IPS DF 6.9 (cell line): ENCODE measurements at places on chromosomes 3 and 15.
A peak's percentile ranks its signal among the peaks of the same experiment; 100 is the strongest.

DNA sequence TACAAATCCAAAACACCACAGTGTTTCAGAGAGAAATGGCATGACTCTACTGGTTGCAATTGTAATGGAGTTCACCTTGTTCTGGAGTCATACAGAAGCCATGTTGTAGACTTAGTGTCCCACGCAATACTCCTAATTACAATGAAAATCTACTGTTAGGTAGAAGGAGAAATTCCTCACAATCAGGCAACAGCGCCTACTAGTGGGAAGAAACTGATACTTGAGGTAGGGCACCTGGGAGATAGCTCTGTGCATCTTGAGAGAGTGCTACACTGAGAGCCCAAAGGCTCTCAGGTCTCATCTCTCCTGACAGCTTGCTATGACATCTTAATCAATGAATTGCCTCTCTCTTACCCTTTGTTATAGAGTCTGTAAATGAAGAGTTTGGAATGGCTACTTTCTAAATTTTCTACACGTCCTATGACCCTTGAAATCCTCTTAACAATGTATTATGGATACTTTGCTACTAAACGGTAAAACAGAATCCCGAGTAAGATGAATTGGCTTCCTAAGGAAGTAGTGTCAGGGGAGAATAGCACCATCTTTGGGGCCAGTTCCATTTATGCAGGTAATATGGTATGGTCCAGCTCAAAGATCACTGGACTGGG lies 422.7 kb upstream of the TPRG1 start:
- peak; percentile 50 for DNase-seq

GRCh38 chr3:60841355-60841754 lies 409.9 kb downstream of the FHIT start:
- no peak for DNase-seq

DNA sequence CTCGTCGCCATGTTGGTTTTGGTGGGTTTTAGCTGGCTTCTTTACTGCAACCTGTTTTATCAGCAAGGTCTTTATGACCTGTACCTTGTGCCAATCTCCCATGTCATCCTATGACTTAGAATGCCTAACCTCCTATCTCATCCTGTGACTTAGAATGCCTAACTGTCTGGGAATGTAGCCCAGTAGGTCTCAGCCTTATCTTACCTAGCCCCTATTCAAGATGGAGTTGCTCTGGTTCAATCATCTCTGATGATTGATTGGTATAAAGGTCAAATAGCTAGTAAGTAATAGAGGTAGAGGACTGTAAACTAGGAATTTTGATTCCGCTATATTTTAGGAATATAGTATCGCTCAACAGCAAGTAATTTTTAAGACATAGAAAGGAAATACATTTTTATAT lies 1.3 kb upstream of the ACKR2 start:
- no peak for DNase-seq

GRCh38 chr3:64341296-64341695 lies 116.0 kb upstream of the PRICKLE2 start:
- no peak for DNase-seq

DNA sequence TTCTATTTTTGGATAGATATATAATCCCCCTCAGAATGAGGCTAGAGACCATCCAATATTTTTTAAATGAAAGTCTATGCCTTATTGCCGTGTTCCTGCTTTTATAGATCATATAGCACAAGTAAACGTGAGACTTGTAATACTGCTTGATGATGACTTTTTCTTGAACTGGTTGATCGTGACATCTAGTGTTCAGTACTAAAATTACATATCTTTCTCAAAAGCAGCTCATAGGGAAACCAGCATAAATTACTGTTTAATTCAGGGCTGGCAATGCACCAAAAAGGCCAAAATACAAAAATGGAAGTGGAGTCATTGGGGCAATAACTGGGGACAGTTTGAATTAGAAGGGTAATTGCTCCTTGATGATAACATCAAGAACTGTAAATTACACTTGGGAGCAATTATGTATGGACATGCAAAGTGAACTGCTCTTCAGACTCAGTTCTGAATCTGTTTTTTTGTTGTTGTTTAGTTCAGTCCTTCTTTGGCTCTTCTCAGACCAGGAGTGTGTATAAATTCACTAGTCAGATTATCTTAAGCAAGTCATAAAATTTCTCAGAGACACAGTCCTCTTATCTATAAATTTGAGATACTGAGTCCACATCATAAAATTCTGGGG lies 325.3 kb downstream of the THSD4 start:
- DNase-seq, result no peak

DNA sequence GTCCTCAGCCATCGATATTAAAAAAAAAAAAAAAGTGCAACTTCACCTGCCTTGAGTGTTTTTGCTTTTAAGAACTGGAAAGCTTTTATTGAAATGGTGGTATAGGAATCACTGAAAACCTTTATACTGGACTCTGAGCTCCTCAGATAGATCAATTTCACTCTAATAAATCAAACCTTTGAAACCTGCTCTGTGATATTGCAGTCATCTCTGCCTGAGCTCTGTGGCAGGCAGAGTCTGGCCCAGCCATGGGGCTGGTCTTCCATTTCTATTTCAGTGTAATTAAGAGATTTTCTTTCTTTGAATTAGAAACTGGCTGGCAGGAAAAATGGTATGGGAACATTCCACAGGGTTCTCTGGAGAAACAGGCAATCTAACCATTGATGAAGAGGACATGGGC lies 762.5 kb downstream of the AGBL1 start:
- no peak for DNase-seq

DNA sequence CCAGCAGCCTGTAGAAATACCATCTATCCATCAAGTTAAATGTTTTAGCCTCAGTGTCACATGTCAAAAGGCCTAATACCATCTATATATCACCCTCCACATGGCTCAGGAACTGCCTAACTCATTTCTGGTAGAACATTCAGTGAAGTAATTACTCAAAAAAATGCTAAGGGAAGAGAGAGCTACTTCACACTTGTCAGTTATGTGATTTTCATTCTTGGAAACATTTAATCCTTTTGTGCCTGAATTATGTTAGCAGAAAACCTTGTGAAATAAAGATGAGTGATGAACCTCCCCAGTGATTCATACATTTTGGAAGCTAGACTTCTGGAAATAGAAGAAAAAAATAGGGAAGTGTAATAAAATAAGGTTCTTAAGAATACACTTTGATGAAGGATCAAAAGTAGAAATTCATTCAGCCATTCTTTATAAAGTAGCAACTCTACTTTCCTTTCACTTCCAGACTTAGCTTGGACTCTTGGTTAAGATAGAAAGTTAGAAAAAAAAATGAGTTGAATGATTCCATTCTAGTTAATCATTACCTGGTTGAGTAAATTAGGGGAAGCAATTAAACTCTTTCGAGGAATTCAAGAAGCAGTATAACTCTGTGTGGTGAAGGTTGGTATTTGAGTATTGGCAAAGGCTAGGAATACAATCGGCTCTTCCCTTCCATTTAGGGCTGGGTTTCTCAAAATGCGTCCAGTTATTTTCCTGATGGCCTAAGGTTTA lies 3.6 kb downstream of the OTOL1 start:
- DNase-seq, result no peak

GRCh38 chr3:79477242-79477641 lies 290.6 kb downstream of the ROBO1 start:
- no peak for DNase-seq

- no peak for DNase-seq
Observed at GRCh38 chr15:98728082-98728810, 79.9 kb downstream of the IGF1R start.

- DNase-seq, result no peak
Observed at GRCh38 chr15:94587113-94587512, 355.8 kb downstream of the MCTP2 start.

DNA sequence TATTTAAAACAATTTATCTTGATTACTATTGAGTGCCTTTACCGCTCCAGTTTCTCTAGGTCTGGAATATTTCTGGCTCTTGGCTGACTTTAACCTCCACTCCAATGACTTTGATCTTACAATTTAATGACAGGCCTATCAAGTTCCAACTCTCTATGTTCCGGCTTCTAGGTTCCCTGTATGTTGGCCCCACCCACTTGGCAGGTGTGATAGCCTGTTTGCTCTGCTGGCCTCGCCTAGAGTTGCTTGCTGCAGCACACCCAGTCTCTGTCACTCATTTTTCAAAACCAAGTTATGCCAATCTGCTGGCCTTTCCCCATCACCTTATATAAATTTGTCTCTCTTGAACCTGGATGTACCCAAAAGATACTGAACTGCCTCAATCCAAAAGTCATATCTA lies 428.0 kb downstream of the ROBO1 start:
- no peak for DNase-seq

DNA sequence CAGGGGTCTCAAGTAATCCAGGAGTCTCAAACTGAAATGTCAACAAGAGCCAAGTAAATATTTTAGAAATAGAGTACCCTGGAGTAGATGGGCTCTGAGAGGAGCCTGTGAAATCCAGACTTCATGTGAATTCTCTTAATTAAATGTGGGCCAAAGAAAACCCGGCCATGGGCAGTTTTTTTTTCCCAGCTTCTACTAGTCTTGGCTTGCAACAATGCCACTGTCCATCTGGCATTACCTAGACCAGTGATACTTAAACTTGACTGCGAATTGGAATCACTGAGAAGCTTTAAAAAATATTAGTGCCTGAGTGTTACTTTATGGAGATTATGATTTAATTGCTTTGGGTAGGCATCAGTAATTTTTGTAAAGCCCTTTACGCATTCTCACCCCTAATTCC lies 66.4 kb upstream of the GOLGA6B start:
- no peak for DNase-seq

GRCh38 chr3:11482021-11482420 lies 161.7 kb downstream of the VGLL4 start:
- DNase-seq, result no peak

GRCh38 chr15:65630760-65631159 lies 9.0 kb downstream of the SLC24A1 start:
- no peak for DNase-seq

- no peak for DNase-seq
Observed at GRCh38 chr15:55630858-55631257, 42.7 kb upstream of the PYGO1 start.

DNA sequence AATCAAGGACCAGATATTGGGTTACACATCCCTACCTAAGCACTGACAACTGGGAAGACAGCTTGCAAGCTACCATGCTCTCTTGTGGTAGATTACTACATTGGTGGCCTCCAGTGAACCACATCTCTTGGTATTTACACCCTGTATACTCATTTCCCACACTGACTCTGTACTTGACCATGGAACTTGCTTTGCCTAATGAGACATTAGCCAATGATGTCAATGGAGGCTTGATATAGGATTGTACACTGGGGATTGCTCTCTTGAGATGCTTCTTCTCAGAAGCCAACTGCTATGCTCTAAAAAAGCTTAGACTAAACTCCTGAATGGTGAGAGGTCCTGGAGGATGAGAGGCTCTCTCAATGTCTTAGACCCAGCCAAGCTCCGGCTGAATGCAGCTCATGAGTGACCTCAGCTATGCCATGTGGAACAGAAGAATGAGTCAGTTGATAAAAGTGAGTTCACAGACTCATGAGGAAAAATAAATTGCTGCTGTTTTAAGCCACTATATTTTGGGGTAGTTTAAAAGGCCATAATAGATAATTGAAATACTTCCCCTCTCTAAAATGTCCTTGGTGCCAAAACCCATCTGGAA lies 61.5 kb upstream of the GALNT15 start:
- no peak for DNase-seq

GRCh38 chr3:45647148-45647619 lies 42.0 kb upstream of the SACM1L start:
- DNase-seq, result no peak

DNA sequence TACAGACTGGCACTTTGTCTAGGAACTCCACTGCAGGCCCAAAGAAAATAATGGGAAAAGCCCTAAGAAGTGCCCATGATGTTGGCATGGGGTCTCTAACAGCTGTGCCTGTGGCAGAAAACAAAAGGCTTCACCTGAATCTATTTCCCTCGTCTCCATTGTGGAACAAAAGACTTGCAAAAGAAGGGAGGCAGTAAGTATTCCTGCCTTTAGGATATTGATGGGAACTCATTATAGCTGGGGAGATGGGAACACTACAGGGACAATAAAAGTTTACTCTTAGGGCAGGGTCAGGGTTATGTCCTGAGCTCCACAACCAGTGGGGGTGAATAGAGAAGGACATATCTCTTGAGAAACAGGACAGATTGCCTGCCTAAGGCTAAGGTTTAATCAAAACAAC lies 930.6 kb upstream of the EPHA6 start:
- DNase-seq, result peak; percentile 2

GRCh38 chr3:190338717-190339116 lies 16.5 kb upstream of the CLDN1 start:
- DNase-seq, result no peak
